ENCODE measurements at places on chromosomes 16 and 17.

DNA sequence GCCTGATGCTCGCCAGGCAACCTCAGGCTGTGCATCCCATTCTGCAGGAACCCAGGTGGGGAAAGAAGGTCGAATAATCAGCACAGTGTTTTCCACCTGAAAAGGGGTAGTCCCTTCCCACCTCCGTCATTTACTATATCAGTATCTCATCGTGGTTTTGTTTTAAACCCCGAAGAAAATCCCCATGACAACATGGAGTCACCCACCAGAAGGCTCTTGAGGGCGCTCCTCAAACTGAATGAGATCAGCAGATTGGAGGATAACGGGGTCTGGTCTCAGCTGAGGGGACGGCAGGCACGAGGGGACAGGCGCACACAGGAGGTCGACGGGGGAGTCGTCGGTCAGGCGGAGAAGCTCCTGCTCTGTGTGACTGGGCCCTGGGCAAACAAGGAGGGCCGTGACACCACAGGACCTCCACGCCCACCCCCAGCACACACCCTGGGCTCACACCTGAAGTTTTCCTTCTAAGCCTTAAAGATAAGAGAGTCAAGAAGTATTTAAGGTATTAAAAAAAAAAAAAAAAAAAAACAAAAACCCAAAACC, 44.2 kb downstream of the MARF1 start:
- no peak for DNase-seq

DNA sequence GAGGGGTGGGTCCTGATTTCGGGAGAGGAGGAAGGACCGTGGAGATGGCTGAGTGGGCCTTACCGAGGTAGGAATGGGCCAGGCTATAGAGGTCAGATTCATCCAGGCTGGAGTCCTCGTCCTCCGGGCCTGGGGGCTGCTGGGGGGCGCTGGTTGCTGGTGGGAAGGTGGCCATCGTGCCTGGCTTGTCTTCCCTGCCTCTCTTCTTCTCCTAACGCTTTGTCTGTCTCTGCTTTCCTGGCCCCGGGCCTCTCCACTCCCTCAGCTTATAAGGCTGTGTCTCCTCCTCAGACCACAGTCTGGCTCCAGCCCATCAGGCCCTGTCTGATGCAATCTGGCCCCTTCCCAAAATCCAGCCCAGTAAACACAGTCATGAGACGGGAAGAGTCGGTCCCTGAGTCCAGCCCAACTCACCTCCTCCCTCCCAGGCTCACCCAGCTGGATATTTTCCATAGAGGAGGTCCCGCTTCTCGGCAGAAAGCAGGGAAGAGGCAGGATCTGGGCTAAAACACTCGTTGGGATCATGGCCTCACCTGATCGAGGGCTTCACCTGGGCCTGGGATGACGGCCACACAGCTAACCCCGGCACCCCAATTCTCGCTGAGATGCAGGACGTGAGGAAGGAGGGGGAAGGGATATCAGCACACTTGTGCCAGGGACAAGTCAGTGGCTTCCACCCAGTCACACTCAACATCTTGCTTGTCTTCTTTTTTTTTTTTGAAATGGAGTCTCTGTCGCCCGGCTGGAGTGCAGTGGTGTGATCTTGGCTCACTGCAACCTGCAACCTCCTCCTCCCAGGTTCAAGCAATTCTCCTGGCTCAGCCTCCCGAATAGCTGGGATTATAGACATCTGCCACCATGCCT, at the start of gene NUPR1:
Gene NUPR1 (minus strand): TSS at position 242 of the 864 bp plus-strand sequence. CDS start 67 bp downstream, at position 175.
- no peak for DNase-seq

DNA sequence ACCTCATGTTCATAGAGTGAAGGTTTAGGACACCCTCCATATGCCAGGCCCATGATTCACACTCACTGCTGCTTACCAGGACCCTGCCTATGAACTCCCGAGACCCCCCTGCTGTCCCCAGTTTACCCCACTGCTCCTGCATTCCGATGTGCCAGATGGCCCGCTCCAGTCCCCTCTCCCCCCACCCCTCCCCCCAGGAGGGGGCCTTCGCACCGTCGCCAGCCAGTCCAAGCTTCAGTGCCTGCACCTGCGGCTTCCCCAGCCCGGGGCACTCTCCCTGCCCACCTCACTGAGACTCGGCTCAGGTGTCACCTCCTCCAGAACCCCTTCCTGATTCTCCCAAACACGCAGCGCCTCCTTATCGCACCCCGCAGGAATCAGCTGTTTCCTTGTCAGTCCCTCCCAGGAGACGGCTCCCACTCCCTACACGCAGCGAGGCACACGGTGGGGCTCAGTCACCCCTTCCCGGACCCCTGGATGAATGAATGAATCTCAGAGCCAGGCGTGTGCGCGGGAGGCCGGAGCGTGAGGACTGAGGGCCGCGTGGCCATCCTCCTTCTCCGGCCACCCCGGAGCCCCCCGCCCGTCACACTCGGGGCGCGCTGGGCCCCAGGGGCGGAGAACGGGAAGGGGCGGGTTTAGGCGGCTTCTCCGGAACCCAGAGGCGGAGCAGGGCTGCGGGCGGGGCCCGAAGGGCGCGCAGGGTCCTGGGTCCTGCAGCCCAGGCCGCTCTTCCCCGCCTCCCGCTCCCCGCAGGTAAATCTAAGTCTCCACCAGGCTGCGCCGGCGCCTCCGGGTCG, 1.6 kb downstream of the MYO1C start:
- DNase-seq, result peak; percentile 59

DNA sequence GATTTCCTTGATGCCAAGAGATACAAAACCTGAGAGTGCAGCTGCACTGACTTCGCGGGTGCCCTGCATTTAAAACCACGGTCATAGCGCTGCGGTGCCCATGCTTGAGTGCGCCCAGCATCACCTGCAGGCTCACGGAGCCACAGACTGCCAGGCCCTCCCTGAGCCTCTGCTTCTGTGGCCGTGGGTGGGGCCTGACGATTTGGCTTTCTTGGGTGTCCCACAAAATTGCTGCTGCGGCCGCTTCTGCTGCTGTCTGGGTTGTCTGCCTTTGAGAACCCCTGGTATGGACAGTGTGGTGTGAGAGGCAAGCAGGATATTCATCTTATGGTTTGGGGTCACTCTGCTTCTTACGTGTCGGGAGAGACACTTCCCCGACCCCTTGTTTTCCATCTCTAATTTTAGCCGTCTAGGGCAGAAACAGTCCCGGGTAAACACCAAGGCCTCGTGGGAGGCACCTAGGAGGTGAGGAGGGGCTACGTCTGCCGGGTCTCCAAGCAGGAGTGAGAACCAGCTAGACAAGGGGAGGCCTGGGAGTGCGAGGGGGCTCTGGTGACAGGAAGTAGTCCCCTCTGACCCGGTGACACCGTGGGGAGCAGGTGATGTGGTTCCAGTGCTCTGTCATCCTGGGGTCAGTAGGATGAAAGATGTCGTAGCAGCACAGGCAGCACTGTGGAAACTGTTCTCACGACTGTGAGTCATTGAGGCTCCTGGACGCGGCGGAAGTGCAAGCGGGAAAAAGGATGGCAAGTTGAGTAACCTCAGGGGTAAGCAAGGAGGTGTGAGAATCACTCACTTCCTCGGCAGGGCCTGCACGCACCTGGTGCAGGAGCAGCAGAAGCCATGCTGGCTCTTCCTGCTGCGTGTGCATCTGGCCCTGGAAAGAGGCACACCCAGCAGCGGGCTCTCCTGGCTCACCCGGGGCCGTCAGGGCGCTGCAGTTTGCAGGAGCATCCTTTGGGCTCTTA, 176.3 kb downstream of the RPTOR start:
- DNase-seq, result peak; percentile 81

DNA sequence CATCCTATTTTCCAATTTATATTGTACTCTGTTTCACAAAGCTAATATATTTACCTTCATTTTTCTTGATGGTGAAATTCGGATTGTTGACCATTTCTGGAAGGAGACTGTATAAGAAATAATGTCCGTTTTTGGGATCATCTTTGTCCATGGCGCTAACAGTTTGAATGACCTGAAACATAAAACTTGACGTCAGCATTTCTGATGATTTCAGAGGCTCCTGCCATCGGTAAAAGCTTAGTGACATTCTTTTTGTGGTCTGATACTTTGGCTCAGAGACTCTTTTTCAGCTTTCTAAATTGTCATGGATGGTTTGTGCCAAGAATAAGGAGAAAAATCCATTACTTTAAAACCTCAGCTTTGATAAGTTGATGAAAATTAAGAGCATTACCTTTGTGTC, 322.5 kb downstream of the CDH8 start:
- no peak for DNase-seq

- DNase-seq, result peak; percentile 18
These were observed 12.8 kb downstream of the ATPAF2 start for GRCh38 chr17:18025945-18026776.

DNA sequence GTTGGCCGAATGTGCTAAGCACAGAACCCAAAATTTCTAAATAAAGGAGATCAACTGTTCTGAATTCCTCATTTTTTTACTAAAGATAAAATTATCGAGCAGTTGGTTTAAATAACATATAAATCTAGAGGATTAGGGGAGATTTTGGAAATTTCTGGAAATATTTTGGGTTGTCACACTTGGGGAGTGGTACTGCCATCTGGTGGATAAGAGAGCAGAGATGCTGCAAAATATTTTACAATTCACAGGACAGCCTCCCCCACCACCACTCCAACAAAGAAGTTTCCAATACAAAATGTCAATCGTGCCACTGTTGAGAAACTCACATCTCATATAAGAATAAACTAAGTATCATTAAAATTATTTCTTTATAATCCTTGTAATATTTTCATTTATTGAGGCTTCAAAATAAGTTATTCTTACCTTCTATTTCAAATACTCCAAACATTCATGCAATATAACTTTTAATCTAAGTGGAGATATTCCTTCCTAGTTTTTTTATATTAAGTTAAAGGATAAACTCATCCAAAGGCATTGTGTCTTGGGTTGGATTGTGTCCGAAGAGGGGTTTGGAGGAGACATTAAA, 17.0 kb upstream of the ABCA8 start:
- DNase-seq, result no peak

DNA sequence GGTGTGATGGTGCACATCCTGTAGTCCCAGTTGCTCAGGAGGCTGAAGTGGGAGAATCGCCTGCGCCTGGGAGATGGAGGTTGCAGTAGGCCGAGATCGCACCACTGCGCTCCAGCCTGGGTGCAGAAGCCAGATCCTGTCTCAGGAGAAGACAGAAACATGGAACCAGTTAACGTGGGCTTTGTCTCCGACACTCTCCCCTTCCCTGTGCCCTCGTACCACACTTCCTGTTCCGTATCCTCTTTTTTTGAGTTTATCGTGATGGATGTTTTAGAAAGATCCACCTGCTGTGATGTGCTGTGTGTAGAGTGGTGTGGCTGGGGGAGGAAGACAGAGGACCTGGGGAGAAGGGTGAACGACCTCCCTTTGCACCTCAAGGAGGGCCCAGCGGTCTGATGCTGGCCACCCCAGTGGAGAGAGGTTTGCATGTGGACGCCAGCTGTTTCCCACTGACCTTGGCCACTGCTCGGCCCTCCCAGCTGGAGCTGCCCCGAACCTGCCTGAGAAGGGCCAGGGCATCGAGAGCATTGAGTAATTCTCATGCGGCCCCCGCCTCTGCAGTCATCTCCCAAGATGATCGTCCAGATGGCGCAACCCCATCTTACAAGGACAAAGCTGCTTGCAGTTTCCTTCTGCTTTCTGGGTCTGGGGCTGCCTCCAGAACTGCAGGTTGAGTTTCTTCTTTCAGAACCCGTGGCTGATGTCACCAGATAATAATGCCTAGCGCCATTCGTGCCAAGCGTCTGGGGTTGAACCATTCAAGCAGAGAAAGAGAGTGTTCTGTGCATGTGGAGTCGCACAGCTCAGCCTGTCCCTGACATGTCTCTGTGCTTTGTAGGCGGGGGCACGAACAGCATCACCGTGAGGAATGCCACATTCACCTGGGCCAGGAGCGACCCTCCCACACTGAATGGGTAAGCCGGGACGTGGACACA, 126.3 kb downstream of the ABCC1 start:
- peak; percentile 3 for DNase-seq

DNA sequence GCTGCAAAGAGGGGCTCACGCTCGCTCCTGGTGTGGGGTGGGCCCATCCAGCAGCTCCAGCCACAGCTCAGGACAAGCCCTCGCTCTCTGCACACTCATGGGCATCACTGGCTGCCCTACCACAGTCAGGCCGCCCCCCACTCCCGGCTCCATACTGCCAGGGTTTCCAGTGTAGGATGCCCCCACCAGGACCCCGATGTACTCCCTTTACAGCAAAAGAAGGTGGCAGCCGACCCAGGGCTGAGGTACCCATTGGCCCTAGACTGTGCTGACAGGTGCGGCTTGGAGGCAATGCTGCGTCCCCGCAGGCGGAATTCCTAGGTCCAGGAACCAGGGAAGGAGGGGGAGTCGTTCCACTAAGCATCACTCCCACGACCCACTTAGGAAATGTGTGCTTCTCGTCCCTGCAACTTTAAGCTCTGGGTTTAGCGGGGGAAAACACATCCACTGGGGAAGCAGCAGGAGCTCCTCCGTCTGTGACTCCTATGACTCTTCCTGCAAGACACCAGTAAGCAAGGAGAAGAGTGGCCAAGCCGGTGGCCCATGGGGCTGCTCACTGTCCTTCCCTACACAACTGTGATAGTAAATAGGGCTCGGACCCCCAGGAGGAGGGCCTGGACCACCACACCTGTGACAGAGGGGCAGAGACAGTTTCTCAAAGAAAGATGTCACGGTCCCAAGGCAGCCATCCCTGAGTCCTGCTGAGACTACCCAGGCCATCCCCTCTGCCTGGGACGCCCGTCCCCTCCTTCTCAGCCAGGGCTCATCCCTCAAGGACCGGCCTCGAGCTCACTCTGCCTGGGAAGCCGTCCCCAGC, 13.1 kb downstream of the CORO7 start:
- DNase-seq, result no peak

DNA sequence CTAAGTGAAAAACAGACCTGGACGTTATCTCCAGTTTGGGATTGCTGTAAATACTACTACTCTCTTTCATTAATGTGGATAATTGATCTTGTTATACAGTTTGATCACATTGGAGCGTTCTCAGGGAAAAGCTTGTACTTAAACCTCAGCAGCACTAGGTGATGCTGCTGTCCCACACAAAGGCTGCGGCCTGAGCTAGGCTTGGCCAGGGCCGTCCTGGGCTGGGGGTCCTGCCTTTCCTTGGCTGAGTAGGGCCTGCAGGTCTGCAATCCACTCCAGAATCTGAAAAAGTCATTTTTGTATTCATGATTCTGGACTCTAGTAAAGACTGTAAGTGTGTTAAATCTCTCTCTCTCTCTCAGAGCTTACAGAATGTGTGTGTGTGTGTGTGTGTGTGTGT, 23.7 kb upstream of the PMFBP1 start:
- no peak for DNase-seq

GRCh38 chr17:21289902-21290571, 5.5 kb downstream of the MAP2K3 start:
- no peak for DNase-seq

- DNase-seq, result no peak
These were observed 9.0 kb upstream of the C16orf87 start for GRCh38 chr16:46839986-46840443.
